ENCODE measurements at places on chromosomes 12 and 14. TPM values are rescaled to one million over a fixed set of nuclear protein-coding genes. Genes with fewer than 3 reads are reported as not detected.

The CCDC175 gene
- total RNA-seq, result not detected

The KRT77 gene
- not detected for total RNA-seq

The HOXC12 gene
- 9.4 TPM for total RNA-seq

The IFI27 gene
- total RNA-seq, result 1.7 TPM

The MORN3 gene
- total RNA-seq, result 36.5 TPM

The SYT1 gene
- 1.2 TPM for total RNA-seq

The LBHD2 gene
- total RNA-seq, result not detected

The TCL1B gene
- total RNA-seq, result not detected

The YBX3 gene
- 326 TPM for total RNA-seq

The GPR84 gene
- not detected for total RNA-seq

The SH2B3 gene
- 16.1 TPM for total RNA-seq

The AICDA gene
- not detected for total RNA-seq

The RPS6KA5 gene
- total RNA-seq, result 6.0 TPM

The LHX5 gene
- 0.30 TPM for total RNA-seq

The PRH2 gene
- total RNA-seq, result not detected

The GPR65 gene
- not detected for total RNA-seq

The KRT80 gene
- 0.26 TPM for total RNA-seq

The ST8SIA1 gene
- not detected for total RNA-seq

The SERPINA1 gene
- total RNA-seq, result 150 TPM

The OVCH1 gene
- not detected for total RNA-seq

The OR6C68 gene
- total RNA-seq, result not detected
